Body of pancreas (tissue), 4 donors: ENCODE measurements at places on chromosomes 6 and 20. TPM values are rescaled to one million over a fixed set of nuclear protein-coding genes. Genes with fewer than 3 reads are reported as not detected.

Gene ERVFRD-1
- total RNA-seq: not detected

Gene FRK
- 9.1 TPM for total RNA-seq

Gene NKAIN2
- total RNA-seq: not detected

- H3K36me3 ChIP-seq: no peaks in the 10 kb centered on the region
- H3K4me3 ChIP-seq: no peak overlapping the region
- no peaks in the 10 kb centered on the region for H3K4me1 ChIP-seq
Measured at GRCh38 chr20:18436847-18437246, 30.0 kb downstream of the DZANK1 start.

- H3K4me3 ChIP-seq: no peak overlapping the region
- H3K27me3 ChIP-seq: no peaks in the 10 kb centered on the region
- no peak overlapping the region for H3K27ac ChIP-seq
- no peak for DNase-seq
- no peaks in the 10 kb centered on the region for H3K4me1 ChIP-seq
Measured at GRCh38 chr6:34021554-34022190, 124.2 kb downstream of the GRM4 start.

DNA sequence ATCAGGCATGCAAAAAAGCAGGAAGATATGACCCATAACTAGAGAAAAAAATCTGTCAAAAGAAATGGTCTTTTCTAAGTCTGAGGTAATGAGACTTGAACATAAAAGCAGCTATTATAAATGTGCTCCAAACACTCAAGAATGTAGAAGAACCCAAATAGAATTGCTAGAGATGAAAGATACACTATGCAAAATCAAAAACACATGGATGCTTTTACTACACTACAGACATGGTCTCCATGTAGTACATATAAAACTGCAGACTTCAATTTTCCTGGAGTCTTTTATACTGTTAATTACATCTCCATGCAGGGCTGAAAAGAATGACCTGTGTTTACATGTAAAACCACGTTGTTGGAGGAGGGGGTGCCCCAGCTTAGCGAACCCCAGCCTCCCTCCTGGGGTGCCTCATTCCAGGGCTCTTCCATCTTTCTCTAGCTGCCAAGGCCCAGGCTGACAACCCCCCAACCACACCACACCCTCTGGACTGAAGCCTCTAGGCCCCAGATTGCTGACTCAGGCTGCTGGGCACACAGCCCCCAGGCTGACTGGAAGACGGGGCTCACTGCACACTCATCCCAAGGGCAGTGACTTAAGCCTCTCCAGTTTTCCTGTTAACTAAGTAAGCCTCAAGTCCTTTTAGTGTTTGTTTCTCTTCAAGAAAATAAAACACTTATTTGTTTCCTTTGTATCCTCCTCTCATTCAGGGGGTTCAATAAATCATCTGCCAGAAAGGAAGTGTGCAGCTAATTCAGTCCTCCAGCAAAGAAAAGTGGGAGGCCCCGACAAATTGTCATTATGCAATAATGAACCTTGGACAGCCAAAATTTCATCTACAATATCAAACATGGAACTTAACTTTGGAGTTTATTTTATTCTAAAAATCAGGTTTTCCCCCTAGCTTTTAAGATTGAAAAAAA is 26.0 kb upstream of the PLAGL1 start:
- H3K27ac ChIP-seq: no peak overlapping the region
- no peak for DNase-seq
- no peaks in the 10 kb centered on the region for H3K36me3 ChIP-seq
- H3K4me3 ChIP-seq: no peak overlapping the region
- H3K27me3 ChIP-seq: no peaks in the 10 kb centered on the region

DNA sequence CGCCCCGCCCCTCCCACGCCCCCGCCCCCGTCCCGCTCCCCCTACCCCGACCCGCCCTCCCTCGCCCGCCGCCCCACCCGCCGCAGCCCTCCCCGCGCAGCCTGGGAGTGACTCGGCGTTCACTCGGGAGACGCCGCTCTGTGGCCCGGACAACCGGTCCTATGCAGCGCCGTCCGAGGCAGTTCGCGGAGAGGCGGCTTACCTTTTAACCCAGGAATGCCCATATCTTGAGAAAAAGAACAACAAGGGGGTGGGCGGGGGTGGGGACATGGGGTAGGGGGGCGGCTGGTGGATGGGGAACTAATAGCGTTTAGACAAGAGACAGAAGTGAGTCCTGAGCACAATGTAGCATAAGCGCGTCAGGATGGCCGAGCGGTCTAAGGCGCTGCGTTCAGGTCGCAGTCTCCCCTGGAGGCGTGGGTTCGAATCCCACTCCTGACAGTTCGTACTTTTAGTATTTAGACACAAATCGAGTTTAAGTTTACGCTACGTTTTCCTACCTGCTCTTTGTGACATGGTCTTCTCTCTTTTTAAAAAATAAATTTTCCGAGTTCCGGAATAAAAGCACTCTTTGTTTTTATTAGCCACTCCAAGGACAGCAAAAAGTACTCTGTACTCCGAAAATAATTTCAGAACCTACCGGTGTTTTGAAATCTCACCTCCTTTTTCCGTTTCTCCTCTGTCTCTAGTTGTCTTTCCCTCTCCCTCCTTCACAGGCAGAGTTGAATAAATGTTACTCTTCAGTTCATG is 17.1 kb upstream of the HMGN4 start:
- no peaks in the 10 kb centered on the region for H3K36me3 ChIP-seq
- H3K27ac ChIP-seq: peak overlapping the region; percentile 90
- peak overlapping the region; percentile 56 for H3K4me3 ChIP-seq
- H3K4me1 ChIP-seq: peaks cover 14% of the 10 kb centered on the region
- H3K27me3 ChIP-seq: no peaks in the 10 kb centered on the region

DNA sequence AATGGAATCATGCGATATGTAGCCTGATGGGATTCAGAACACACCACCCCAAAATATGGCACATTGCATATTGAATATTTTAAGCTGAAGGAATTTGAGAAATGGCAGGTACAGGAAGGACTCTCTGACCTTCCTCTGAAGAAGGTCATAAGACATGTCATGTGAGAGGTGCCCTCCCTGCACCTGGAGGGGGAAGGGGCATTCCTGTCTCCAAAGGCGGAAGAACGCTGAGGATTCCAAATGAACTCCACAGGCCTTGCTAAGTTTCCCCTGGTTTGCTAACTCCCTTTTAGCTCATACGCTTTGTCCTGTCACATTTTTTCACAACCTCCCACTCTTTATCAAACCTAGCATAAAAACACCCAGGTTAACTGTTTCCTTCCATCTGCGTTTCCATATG is 347.8 kb downstream of the CDKAL1 start:
- DNase-seq: no peak
- H3K36me3 ChIP-seq: no peaks in the 10 kb centered on the region
- no peak overlapping the region for H3K4me3 ChIP-seq
- peaks cover 27% of the 10 kb centered on the region for H3K4me1 ChIP-seq
- H3K27ac ChIP-seq: no peak overlapping the region
- no peaks in the 10 kb centered on the region for H3K27me3 ChIP-seq

GRCh38 chr20:37327748-37328147 is 18.2 kb upstream of the SRC start:
- H3K4me1 ChIP-seq: no peaks in the 10 kb centered on the region
- no peaks in the 10 kb centered on the region for H3K27me3 ChIP-seq
- no peak overlapping the region for H3K27ac ChIP-seq
- H3K4me3 ChIP-seq: no peak overlapping the region
- peak; percentile 41 for DNase-seq

DNA sequence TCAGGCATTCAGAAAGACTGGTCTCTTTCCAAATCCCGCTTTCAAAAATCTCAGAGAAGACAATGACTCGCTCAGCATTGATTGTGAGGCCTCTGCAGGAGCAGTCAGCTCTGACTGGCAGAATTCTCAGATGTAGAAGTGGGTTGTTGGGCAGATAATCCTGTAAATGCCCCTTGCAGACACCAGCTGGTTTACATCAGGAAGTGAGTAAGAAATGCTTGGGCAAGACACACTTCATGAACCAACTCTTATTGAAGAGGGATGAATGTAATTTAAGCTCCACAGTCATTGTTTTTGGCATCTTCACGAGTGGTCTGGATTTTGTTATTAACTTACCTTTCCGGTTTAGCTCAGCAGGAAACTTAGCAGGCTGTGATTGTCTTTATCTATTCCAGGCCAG is 166.6 kb downstream of the PLCB4 start:
- no peaks in the 10 kb centered on the region for H3K36me3 ChIP-seq
- no peak for DNase-seq
- H3K27ac ChIP-seq: no peak overlapping the region
- H3K27me3 ChIP-seq: no peaks in the 10 kb centered on the region

GRCh38 chr6:111628142-111628850 is 22.6 kb upstream of the TRAF3IP2 start:
- H3K4me3 ChIP-seq: no peak overlapping the region
- H3K4me1 ChIP-seq: peaks cover 9% of the 10 kb centered on the region

DNA sequence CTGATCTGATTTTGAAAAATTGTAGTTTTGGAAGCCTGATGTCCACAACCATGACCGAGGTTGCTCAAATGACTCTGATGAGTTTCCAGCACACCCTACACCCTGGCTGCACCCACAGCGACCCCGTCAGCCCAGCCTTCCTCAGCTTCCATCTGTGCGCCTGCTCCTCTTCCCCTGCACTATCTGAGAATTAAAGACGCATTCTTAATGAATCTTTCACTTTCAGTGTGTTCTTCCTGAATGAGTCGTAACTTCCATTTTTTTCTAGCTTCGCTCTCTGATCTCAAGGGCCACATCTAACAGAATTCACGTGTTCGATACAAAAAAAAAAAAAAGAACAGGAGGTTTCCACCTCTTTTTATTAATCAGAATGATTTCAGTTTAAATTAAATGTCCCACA is 21.3 kb upstream of the RREB1 start:
- H3K4me3 ChIP-seq: no peak overlapping the region
- DNase-seq: no peak
- H3K36me3 ChIP-seq: no peaks in the 10 kb centered on the region

- no peak overlapping the region for H3K4me3 ChIP-seq
- peaks cover 5% of the 10 kb centered on the region for H3K4me1 ChIP-seq
- H3K27me3 ChIP-seq: no peaks in the 10 kb centered on the region
- DNase-seq: peak; percentile 90
- no peaks in the 10 kb centered on the region for H3K36me3 ChIP-seq
Measured at GRCh38 chr6:168060521-168060931, 18.5 kb downstream of the FRMD1 start.

DNA sequence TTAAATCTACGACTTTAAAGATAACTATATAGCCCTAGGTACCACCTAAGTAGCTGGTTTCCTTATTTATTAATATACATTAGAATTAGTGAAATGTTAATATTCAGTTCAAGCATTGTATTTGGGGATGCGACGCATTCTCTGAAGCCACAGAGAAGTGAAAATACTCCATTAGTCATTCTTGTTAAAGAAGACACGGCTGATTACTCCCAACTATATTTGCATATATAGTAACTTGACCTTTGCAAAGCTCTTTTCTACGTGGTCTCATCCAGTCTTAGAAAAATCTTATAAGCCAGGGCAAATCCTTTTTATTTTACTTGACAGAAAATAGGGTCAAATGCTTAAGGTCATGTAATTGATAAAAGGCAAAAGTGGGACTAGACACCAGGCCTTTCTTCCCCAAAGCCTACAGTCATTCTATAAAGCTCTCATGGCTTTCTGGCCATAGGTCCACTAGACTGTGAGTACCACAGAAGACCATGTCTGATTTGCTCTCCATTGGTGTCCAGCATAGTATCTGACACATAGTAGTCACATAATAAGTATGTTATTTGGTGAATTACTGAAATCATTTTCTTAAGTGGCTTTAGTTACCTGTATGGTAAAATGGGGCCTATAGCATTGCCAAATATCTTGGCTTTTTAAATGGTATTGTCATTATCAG is 11.3 kb downstream of the ZHX3 start:
- H3K36me3 ChIP-seq: no peaks in the 10 kb centered on the region
- H3K27me3 ChIP-seq: no peaks in the 10 kb centered on the region
- H3K27ac ChIP-seq: no peak overlapping the region
- DNase-seq: no peak
- no peak overlapping the region for H3K4me3 ChIP-seq

DNA sequence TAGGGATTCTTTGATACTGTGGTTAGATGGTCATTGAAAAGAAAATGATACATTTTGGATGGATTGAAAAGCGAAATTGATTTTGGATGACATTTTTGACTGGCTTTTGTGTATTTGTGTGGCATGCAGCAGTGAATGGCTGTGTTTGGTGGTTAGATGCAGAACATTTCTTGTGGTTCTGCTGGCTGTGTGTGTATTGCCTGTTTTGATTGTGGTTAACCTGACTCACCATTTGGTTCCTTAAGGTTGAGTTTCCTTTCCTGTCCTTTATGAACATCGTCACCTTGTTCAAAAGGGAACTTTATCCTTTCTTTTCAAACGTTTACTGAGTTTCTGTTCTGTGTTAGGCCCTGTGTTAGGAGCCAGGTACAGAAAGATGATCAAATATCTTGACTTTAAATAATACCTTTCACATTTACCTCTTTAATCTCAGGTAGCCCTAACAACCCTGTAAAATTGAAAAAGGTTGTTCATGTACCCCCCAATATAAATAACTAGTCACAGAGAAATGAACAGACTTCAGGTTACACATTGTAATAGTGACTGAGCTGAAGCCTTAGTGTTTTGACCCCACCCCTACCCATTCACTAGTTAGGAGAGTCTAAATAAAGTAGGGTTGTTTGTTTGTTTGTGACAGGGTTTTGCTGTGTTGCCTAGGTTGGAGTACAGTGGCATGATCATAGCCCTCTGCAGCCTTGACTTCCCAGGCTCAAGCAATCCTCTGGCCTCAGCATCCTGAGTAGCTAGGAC is 23.8 kb downstream of the ANKS1A start:
- H3K27ac ChIP-seq: no peak overlapping the region
- no peak overlapping the region for H3K4me3 ChIP-seq
- peaks cover 24% of the 10 kb centered on the region for H3K4me1 ChIP-seq

DNA sequence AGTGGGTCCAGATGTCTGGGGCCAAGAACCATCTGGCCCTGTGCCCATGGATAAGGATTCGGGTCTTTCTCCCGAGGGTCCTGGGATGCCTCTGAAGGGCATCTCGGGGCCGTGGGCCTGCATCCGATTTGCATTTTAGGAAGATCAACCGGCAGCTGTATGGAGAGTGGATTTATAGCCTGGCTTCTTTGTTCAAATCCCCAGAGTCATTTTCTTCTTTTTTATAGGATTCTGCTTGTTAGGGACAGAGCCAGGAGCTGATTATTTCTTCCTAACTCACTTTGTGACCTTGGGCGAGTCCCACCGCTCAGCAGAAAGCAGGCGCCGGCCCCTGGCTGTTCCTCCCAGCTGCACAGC is 52.9 kb upstream of the APCDD1L start:
- H3K4me1 ChIP-seq: no peaks in the 10 kb centered on the region
- no peaks in the 10 kb centered on the region for H3K36me3 ChIP-seq
- H3K27ac ChIP-seq: no peak overlapping the region

DNA sequence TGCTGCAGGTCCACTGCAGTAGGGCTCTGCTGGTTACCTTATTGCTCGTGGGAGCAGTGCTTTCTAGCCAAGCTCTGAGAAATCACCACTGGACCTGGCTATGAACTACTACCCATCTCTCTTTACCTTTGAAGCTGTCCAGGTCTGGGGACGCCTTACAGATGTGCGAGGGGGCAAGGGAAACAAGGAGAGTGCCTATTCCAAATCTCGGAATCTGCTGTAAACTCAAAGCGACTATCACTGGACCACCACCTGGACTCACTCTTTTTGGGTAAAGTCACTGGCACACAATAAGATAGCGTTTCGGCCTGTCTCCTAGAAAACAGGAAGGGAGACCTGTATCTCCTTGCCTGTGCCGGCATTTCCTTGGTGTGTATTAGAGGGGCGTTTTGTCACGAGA is 5.3 kb downstream of the NRN1 start:
- peaks cover 47% of the 10 kb centered on the region for H3K4me1 ChIP-seq
- H3K4me3 ChIP-seq: no peak overlapping the region
- no peak for DNase-seq
- H3K27ac ChIP-seq: no peak overlapping the region
